ENCODE measurements at places on chromosomes 6 and 20. TPM values are rescaled to one million over a fixed set of nuclear protein-coding genes. Genes with fewer than 3 reads are reported as not detected.

The MUC22 gene
- total RNA-seq = not detected

The CALHM6 gene
- not detected for total RNA-seq

The DCDC2 gene
- 40.4 TPM for total RNA-seq

The PDYN gene
- not detected for total RNA-seq

The ADGRF5 gene
- total RNA-seq = not detected

The ZBTB2 gene
- 22.8 TPM for total RNA-seq

The PERP gene
- total RNA-seq = 26.0 TPM

The FRS3 gene
- total RNA-seq = 1.5 TPM

The PHACTR1 gene
- total RNA-seq = not detected

The C4B gene
- 67.2 TPM for total RNA-seq

DNA sequence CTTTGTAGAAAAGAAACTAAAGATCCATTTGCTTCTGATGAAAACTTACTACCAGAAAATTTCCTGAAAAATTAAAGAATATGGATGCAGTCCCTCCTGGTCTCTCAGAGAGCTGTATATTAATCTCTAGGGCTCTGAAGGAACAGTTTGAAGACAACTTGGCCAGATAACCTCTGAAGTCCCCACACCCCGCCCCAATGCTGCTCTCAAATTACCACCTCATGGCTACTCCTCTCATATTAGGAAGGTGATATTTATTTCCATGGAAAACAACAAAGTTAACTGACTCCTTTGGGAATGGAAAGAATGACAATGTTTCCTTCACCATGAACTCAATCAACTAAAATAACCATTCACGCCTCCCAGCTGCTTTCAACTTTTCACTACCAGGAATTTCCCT, 408.4 kb upstream of the FLRT3 start:
- H3K36me3 ChIP-seq = no peaks in the 10 kb centered on the region
- no peaks in the 10 kb centered on the region for H3K27me3 ChIP-seq
- no peak for DNase-seq
- H3K4me3 ChIP-seq = no peak overlapping the region

GRCh38 chr6:12266571-12266970, 23.6 kb upstream of the EDN1 start:
- no peaks in the 10 kb centered on the region for H3K27me3 ChIP-seq
- no peak overlapping the region for H3K4me3 ChIP-seq

DNA sequence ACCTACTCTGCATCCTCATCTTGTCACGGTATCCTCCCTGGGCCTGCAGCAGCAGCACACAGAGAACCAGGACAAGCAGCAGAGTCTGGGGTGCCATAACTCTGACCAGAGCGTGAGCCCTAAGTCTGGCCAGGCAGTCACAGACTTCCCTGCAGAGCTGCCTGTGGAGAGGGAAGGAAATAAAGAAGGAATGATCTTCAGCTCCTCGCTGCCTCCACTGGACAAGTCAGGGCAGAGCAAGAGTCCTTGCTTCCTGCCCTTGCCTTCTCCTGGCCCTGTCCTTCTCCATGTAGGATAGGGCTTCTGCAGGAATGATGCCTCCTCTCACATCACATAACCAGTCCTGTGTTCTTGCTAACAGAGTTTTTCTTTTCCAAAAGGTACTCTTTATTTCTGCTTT, 15.9 kb upstream of the WFDC11 start:
- no peaks in the 10 kb centered on the region for H3K27me3 ChIP-seq
- no peak for DNase-seq
- H3K4me3 ChIP-seq = no peak overlapping the region
- H3K4me1 ChIP-seq = no peaks in the 10 kb centered on the region
- H3K27ac ChIP-seq = no peak overlapping the region
- no peaks in the 10 kb centered on the region for H3K36me3 ChIP-seq

- no peaks in the 10 kb centered on the region for H3K27me3 ChIP-seq
- peaks cover 8% of the 10 kb centered on the region for H3K4me1 ChIP-seq
- H3K36me3 ChIP-seq = no peaks in the 10 kb centered on the region
Observed at GRCh38 chr20:54515793-54516628, 40.6 kb downstream of the DOK5 start.

GRCh38 chr6:161138543-161139303, 135.1 kb downstream of the AGPAT4 start:
- DNase-seq = no peak
- no peak overlapping the region for H3K27ac ChIP-seq

- no peaks in the 10 kb centered on the region for H3K36me3 ChIP-seq
- no peak for DNase-seq
- no peaks in the 10 kb centered on the region for H3K4me1 ChIP-seq
- no peak overlapping the region for H3K4me3 ChIP-seq
- no peak overlapping the region for H3K27ac ChIP-seq
- H3K27me3 ChIP-seq = no peaks in the 10 kb centered on the region
Observed at GRCh38 chr6:105243487-105243886, 63.7 kb upstream of the POPDC3 start.

- H3K27ac ChIP-seq = no peak overlapping the region
- H3K4me1 ChIP-seq = no peaks in the 10 kb centered on the region
- no peak overlapping the region for H3K4me3 ChIP-seq
- DNase-seq = no peak
- H3K27me3 ChIP-seq = no peaks in the 10 kb centered on the region
Observed at GRCh38 chr6:90277302-90278011, 19.2 kb downstream of the BACH2 start.

DNA sequence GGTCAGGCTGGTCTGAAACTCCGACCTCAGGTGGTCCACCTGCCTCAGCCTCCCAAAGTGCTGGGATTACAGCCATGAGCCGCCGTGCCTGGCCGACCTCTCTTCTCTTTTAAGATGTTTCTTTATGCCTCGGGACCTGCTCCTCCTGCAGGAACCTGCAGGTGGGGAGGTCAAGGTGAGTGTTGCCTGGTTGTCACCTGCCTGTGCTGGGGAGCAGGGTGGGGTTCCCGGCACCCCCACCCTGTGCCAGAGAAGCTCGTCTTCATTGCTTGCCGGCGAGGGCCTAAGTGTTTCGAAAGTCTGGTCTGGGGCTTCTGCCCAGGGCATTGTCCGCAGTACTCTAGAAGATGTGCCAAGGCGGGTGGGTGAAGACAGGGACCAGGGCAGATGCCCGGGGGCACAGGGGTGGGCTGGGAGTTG, 36.0 kb downstream of the SYNJ2 start:
- H3K27ac ChIP-seq = no peak overlapping the region
- peaks cover 69% of the 10 kb centered on the region for H3K36me3 ChIP-seq
- H3K4me3 ChIP-seq = no peak overlapping the region

GRCh38 chr20:1588533-1589460, 31.0 kb downstream of the SIRPB1 start:
- H3K27ac ChIP-seq = no peak overlapping the region
- no peak for DNase-seq
- no peaks in the 10 kb centered on the region for H3K27me3 ChIP-seq
- H3K4me3 ChIP-seq = no peak overlapping the region
- H3K4me1 ChIP-seq = no peaks in the 10 kb centered on the region
- H3K36me3 ChIP-seq = no peaks in the 10 kb centered on the region

- H3K36me3 ChIP-seq = peaks cover 18% of the 10 kb centered on the region
- H3K27me3 ChIP-seq = no peaks in the 10 kb centered on the region
- H3K27ac ChIP-seq = no peak overlapping the region
- H3K4me3 ChIP-seq = no peak overlapping the region
- no peak for DNase-seq
- peaks cover 11% of the 10 kb centered on the region for H3K4me1 ChIP-seq
Observed at GRCh38 chr6:36924778-36925374, 29.7 kb upstream of the PI16 start.

GRCh38 chr6:154933181-154933827, 61.8 kb upstream of the TIAM2 start:
- H3K36me3 ChIP-seq = no peaks in the 10 kb centered on the region
- no peaks in the 10 kb centered on the region for H3K27me3 ChIP-seq
- H3K4me1 ChIP-seq = peaks cover 31% of the 10 kb centered on the region

DNA sequence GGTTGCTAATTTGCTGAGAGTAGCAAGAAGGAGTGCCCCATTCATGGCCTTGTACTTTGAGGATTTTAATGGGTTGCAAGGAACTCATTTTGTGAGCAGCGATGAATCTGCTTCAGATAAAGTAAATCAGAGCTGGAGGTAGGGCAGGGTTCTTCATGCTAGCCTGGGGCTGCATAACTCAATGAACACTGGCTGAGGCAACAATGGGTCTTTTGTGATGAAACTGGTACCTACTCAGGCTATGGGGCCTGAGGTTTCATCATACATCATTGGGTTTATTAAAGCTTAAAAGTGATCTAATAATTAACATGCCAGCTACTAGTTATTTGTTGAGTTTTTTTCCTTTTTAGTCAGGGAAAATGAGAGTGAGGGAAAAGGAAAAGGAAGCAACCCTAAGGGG, 106.9 kb downstream of the FAM50B start:
- H3K4me3 ChIP-seq = no peak overlapping the region
- peak; percentile 39 for DNase-seq
- no peaks in the 10 kb centered on the region for H3K36me3 ChIP-seq

- no peaks in the 10 kb centered on the region for H3K4me1 ChIP-seq
- H3K27ac ChIP-seq = no peak overlapping the region
- no peak for DNase-seq
Observed at GRCh38 chr6:48474136-48474535, 363.1 kb upstream of the PTCHD4 start.

DNA sequence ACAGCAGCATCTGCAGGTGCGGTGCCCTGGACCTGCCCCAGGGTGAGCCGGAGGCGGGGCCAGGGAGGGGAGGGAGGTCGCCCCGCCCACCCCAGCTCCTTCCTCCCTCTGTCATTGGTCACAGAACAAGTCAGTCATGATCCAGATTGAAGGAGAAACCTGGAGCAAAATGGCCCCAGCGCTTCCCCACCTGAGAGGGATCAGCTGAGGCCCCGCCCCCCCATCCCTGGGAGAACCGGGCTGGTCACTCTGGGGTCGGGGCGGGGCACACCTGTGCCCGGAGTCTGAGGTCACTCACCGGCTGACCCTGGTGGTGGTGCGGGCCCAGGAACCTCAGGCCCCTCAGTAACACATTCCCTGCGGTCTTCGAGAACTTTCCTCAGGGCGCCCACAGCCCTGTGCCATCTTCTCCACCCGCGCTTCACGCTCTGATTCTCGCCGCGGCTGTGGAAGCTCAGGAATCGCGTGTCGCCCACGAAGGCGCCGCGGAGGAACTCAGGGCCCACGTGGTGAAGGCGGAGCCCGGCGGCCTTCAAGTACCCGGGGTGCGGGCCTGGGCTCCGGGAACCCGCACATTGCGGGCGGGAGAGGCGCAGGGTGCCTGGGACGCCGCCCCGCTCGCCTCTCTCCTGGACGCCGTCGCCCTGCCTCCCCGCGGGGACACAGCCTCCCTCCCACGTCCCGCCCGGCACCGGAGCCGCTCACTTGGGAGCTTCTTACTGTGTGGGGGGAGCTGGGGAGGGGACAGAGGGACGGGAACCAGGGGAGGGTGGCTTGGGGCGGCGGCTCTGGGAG, 36.4 kb upstream of the HLA-C start:
- H3K4me3 ChIP-seq = no peak overlapping the region
- H3K27me3 ChIP-seq = peaks cover 45% of the 10 kb centered on the region
- no peaks in the 10 kb centered on the region for H3K4me1 ChIP-seq
- H3K27ac ChIP-seq = no peak overlapping the region
- H3K36me3 ChIP-seq = no peaks in the 10 kb centered on the region

Data from HepG2 (cell line).